Keratinocyte (primary cell): ENCODE measurements at places on chromosomes 2 and 18. TPM values are rescaled to one million over a fixed set of nuclear protein-coding genes. Genes with fewer than 3 reads are reported as not detected.

DNA sequence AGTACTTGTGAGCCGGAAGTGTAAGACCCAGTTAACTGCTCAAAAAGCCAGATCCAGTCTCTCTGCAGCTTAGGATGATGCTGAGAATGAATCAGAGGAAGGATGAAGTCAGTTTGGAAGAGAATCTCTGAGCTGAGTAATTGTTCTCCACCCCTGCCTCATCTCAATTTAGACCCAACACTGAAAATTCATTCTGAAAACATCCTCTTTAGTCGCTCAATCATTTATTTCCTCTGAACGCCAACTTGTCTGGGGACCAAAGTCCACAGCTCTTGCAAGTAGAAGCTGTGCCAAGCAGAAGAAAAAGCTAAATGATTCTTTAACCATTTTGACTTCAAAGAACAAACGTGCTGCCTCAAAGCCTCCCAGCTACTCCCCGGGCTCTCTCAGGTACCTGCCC, 177.1 kb upstream of the KLHL29 start:
- no peak for DNase-seq

The DAPL1 gene
- polyA plus RNA-seq, result 1.1 to 5.9 TPM (median 4.8 TPM) in 3 replicates

DNA sequence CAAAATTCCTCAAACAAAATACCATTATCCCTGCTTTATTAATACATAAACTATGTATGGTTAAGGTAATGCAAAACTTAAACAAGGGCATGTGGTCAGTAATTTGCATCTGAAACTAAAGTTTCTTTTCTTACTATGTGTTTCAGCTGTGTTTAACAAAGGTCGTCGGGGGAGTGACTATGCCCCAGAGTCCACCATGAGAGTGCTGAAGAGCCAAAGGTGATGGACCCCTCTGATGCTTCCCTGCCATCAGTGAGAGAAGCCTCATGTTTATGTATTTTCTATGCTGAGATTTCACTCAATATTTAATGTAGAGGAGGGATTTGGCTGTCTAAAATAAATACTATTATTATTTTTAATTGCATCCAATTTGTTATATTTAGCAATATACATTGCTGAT, 707.2 kb upstream of the REG3G start:
- no peak for DNase-seq

The ALLC gene
- polyA plus RNA-seq, result not detected in 3 replicates

GRCh38 chr2:104332731-104333130, 521.2 kb upstream of the POU3F3 start:
- DNase-seq, result no peak

GRCh38 chr2:161177969-161178368, 17.7 kb downstream of the TANK start:
- no peak for DNase-seq

DNA sequence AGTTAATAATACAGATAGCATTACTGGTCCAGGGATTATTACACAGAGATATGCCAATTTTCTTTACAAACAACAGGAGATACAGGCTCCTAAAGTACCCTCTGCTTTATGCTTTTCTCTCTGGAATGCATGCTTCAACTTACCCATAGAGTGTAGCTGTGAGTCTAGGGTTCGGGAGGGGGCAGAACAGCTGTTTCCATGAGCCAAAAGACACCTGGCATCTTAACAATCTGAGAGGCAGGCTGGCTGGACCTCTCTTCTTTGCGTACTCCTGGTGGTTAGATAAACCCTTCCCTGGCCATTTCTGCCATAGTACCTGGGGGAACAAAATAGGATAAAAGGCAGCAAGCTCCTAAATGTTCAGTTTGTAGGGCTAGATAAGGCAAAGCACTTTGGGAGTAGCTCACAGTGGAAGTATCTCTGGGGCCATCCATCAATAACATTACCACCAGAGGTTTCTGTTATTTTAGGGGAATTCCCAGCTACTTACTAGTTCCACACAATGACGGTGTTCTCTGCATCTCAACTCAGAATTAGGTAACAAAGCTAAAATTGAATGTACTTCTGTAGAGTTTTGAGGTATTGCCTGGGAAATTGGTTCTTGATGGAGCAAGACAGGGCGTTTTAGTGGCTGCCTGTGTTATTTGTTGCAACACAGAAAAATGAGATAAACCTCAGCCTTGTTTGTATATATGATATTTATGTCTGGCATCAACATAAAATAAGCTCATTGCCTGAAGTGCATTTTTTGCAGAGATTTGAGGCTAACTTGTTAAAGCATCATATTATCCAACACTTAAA, 6.2 kb upstream of the CCDC85A start:
- DNase-seq, result no peak

DNA sequence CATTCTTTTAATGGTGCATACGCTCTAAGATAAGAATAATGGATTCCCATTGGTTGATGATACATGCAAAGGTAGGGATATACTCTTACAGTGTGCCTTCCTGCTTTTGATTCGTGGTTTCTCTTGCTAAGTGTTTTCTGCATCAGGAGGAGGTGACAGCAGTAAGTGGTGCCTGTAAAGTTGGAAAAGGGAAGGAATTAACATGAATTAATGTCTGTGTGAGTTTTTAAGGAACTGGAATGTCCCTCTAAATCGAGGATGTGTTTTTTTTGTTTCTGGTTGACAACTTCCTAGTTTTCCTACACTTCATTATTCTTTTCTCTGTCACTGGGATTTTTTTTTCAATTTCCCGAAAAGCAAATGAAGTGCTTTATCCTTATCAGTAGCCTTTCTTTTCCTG, 54.4 kb downstream of the CRIM1 start:
- DNase-seq, result no peak

DNA sequence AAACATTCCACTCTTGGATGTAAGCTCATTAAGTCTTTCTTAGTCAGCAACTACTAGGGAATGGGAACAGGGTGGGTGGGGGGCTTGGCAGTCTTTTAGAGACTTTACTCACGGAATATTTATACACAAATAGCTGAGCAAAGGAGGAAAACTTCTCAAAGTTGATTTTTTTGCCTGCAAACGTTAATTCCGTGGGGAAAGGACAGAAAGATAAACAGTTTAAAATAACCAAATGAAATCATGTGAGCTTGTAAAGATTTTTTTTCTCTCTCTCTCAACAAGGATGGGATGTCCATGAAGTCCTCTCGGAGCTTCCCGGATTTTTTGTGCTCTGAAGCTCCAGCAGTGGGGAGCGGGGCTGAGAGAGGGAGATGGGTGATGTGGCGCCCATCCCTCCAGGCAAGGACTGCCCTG, 32.2 kb upstream of the MAT2A start:
- no peak for DNase-seq

DNA sequence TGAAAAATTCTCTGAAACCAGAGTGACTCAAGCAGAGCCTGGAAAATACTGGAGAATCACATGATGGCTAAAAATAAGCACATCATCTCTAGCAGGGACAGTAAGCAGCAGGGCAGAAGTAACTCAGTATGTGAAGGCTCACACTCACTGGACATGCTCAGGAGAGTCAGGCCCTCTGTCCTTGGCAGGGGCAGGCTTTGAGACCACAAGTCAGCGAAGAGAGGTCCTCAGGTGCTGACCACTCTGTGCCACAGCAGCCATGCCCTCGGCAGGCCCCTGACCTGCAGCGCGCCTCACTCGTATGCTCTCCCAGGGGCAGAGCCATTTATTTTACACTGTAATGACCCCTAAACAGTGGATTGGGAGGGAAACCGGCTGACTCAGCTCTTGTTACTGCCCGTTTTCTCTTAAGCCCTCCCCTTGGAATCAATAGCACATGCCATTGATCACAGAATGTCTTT, 76.8 kb downstream of the MAPRE2 start:
- no peak for DNase-seq

GRCh38 chr2:177164584-177165052, 48.0 kb upstream of the HNRNPA3 start:
- no peak for DNase-seq

The CDH19 gene
- not detected in 3 replicates for polyA plus RNA-seq

The GLI2 gene
- 0.04 to 0.06 TPM (median 0.05 TPM) in 3 replicates for polyA plus RNA-seq

DNA sequence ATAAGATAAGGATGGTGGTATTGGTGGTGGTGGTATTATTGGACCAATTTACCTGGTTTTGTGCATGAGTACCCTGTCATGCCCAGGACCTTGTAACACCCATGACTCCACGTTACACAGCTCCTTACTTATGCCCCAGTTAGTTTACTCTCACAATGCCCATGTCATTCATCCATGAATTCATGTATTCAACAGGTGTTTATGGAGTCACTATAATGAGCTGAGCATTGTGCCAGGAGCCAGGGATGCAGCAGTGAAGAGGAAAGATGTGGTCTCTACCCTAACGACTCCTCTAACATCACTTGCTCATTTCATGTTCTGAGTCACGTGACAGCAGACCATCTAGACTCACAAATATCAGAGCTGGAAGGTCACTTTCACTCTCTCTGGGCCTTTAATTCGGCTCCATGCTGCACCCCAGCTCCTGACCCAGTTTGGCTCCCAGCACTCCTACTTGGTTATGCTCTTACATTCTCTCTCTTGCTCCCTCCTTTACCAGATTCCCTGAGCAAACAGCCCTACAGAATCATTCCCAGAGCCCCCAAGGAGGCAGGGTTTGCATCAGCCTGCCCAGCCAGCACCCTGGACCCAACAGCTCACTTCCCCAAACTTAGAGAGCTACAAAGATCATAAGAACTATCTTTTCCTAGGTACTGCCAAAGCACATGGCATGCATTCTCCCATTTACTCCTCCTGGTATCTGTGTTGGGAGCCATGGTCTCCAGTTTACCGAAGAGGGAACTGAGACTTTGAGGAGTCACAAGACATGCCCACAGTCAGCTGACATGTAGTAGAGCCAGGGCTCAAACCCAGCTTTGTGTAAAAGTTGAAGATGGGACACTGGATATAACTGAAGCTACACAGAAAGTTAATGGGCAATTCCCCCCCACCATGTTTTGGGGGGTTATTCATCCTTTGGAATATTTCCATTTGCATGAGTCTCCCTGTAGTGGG, 449.9 kb downstream of the LRATD1 start:
- DNase-seq, result no peak

- DNase-seq, result no peak
Observed at GRCh38 chr2:105600949-105601794, 143.5 kb upstream of the NCK2 start.

The COQ10B gene
- 5.2 to 8.8 TPM (median 5.8 TPM) in 3 replicates for polyA plus RNA-seq

- no peak for DNase-seq
Observed at GRCh38 chr2:38374984-38375383, 2.1 kb downstream of the ATL2 start.

GRCh38 chr2:20615466-20616241, 35.2 kb downstream of the HS1BP3 start:
- no peak for DNase-seq

DNA sequence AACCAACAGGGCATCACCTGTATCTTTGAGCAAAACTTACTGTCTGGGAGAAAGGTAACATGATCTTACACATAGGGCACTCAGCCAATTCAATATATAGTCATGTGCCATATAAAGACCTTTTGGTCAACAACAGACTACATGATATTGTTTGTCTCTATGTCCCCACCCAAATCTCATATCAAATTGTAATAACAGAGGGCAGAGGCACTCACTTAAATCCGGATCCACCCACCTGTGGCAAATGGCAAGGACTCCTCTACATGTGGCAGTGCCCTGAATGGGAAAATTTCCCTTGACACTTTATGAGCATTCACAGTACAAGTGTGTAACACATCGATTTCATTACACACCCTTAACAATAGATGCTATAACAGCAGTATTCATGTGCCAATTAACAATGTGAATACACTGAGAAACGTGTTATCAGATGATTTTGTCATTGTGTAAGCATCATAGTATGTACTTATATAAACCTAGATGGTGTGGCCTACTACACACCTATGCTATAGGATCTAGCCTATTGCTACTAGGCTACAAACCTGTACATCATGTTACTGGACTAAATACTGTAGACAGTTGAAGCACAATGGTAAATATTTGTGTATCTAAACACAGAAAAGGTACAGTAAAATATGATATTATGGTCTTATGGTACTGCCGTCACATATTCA, 64.2 kb downstream of the STRADB start:
- no peak for DNase-seq

The COPS7B gene
- polyA plus RNA-seq, result 45.9 to 62.2 TPM (median 53.3 TPM) in 3 replicates

- no peak for DNase-seq
Observed at GRCh38 chr18:48797841-48798255, 152.9 kb downstream of the SMAD7 start.

The ABCB11 gene
- 0.03 TPM in 2 of 3 replicates, not detected in the other for polyA plus RNA-seq

The FAHD2B gene
- polyA plus RNA-seq, result 6.3 to 7.6 TPM (median 6.6 TPM) in 3 replicates

The GULP1 gene
- polyA plus RNA-seq, result 8.4 to 12.7 TPM (median 11.7 TPM) in 3 replicates

The KIF5C gene
- 0.01 to 0.09 TPM (median 0.03 TPM) in 3 replicates for polyA plus RNA-seq

The ALK gene
- not detected in 3 replicates for polyA plus RNA-seq

DNA sequence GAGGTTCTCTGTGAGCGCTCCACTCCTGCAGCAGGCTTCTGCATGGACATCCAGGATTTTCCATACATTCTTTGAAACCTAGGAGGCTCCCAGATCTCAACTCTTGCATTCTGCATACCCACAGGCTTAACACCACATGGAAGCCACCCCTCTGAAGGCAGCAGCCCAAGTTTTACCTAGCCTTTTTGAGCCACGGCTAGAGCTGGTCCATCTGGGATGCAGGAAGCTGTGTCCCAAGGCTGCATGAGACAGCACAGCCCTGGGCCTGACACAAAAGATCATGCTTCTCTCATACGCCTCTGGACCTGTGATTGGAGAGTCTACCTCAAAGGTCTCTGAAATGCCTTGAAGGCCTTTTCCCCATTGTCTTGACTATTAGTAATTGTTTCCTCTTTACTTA, 53.6 kb upstream of the RPRM start:
- DNase-seq, result no peak

DNA sequence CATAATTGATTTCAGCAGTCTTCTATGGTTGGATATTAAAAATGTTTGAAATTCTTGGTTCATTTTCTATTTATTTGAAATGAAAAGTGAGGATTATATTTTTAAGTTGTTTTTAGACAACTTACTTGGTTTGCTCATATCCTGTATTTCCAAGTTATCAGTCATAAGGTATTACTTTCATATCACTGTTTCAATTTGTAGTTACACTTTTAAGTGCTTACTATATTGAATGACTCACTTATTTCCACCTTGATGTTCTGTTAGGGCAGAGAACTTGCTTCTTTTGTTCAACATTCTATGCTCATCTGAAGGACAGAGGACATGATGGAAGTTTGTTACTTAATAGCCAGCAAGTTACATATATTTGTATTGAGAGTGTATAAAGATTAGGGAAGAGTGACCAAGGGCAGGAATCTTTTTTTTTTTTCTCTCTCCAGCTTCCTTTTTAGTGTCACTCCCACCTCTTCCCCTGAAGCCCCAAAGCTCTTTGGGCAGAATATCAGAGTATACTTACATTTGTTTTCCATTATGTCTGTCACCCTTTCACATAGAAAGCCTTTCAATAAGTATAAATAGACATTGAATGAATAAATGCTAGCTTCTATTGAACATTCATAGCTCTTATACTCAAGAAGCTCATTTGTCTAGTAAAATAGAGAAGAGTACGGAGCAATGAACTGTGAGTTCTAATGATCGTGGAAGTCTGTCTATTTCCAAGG, 28.1 kb downstream of the PIK3C3 start:
- DNase-seq, result no peak

- DNase-seq, result no peak
Observed at GRCh38 chr2:190343536-190344275, at the start of gene INPP1. TSS of gene INPP1 (plus strand) at chr2:190343589. CDS start at chr2:190360103, 16,514 bp downstream.

- no peak for DNase-seq
Observed at GRCh38 chr2:232913903-232914302, 43.8 kb downstream of the SNORC start.

The CDCA7 gene
- polyA plus RNA-seq, result 7.6 to 30.9 TPM (median 30.1 TPM) in 3 replicates

The CPLX4 gene
- not detected in 3 replicates for polyA plus RNA-seq
